ENCODE measurements at places on chromosomes 4 and X.
A peak's percentile ranks its signal among the peaks of the same experiment; 100 is the strongest.

- DNase-seq, result no peak
Measured at GRCh38 chr4:24489870-24490269, 94.5 kb downstream of the DHX15 start.

DNA sequence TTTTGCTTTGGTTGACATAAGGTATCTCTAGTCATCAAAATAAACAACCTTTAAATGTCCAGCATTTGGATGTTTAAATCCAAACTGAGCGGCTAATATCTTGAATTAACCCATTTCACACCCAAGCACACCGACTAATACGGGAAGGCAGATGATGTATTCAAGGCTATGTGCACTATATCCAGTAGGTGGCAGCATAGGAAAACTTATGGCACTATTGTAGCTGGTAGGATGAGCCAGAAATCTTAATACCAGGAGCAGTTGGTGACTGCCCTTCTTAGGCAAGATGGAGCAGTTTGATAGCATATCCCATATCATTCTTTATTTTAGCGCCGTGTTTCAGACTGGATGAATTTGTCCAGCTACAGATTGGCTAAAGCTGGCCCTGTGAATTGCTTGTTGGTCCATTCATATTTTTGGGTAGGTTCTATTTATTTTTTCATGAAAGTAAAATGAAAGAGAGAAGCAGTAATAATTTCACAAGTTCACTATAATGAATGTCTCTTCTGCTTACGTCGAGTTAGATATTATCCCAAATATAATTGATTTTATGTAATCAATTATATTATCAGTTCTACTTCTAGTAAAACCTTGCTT lies 24.4 kb downstream of the UCHL1 start:
- peak; percentile 56 for DNase-seq

DNA sequence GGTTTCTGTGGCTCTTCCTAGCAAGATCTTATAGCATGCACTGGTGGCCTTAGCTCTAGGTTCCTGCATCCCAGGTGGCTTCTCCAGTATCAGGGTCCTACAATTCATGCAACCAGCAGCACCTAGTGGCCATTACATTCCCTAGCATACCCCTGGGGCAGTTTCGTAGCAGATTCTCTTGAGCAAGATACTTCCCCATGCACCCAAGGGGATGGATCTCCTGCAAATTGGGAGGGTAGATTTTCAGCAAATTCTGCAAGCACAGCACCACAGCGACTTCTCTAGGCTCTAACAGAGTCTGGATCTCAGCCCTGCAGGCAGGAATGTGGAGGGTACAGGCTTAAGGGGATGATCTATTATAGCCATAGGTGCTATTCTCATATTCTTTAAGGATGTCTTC lies 13.1 kb upstream of the SLC9B1 start:
- DNase-seq, result no peak

GRCh38 chrX:74922922-74923543 lies 2.2 kb downstream of the NEXMIF start:
- no peak for DNase-seq

- no peak for DNase-seq
Measured at GRCh38 chr4:10099499-10100325, 16.9 kb downstream of the WDR1 start.

DNA sequence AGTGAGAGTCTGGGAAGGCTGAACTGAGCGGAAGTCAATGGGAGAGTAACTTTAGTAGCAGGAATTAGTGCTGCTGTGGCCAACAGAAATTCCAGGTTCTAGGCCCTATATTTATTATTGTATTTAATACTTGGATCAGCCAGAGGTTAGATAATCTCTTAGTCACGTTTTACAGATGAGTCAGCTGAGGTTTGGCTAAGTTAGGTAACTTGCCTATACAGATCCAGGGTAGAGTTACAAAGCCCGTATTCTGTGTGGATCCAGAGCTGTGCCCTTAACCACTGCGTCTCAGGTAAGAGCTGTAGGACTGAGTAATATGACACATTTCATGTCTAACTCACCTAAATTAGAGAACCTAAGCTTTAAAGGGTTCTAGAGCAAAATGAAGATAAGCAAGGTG lies 20.5 kb downstream of the PSMD10 start:
- peak; percentile 30 for DNase-seq

DNA sequence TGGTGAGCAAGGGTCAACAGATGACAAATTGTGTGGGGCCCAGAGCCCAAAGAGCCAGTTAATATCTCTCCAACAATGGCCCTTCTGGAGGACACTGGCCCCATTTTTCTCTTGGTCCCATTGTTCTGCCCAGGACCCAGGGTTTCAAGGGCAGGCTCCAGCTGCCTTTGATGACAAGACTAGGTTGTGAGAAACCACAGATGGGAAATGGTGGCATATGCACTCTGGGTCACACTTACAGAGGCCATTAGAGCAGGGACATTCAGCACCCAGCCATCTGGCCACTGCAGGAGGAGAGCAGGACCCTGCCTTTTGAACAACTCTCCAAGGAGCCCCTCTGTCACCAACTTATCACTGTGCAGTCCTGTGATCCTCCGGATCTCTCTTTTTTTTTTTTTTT lies 49.7 kb upstream of the KIAA1210 start:
- DNase-seq, result no peak

All from retinal pigment epithelial cell (primary cell).